Motor neuron (in vitro differentiated cells): ENCODE measurements at places on chromosomes 2 and 18. TPM values are rescaled to one million over a fixed set of nuclear protein-coding genes. Genes with fewer than 3 reads are reported as not detected.

DNER gene
- total RNA-seq = 59.3 and 61.5 TPM in 2 replicates

DUSP19 gene
- total RNA-seq = 3.1 and 3.2 TPM in 2 replicates

OTOS gene
- total RNA-seq = not detected in 2 replicates

FLACC1 gene
- 1.3 and 1.8 TPM in 2 replicates for total RNA-seq

FBXO48 gene
- 0.70 and 0.71 TPM in 2 replicates for total RNA-seq

IL1B gene
- 1.2 TPM in 1 of 2 replicates, not detected in the other for total RNA-seq

ST8SIA3 gene
- 29.8 and 32.2 TPM in 2 replicates for total RNA-seq

CNGA3 gene
- total RNA-seq = 2.0 and 2.3 TPM in 2 replicates

CD207 gene
- 0.14 and 0.25 TPM in 2 replicates for total RNA-seq

KLHL14 gene
- total RNA-seq = 0.29 and 0.30 TPM in 2 replicates

C2orf15 gene
- total RNA-seq = 4.4 and 4.8 TPM in 2 replicates

RNPEPL1 gene
- 3.4 and 5.4 TPM in 2 replicates for total RNA-seq

TXNL1 gene
- total RNA-seq = 58.6 and 58.9 TPM in 2 replicates

ARID5A gene
- total RNA-seq = 2.3 and 2.7 TPM in 2 replicates

TP53I3 gene
- total RNA-seq = 7.7 and 10.1 TPM in 2 replicates

CXXC1 gene
- total RNA-seq = 59.2 and 69.3 TPM in 2 replicates

KCNJ3 gene
- total RNA-seq = 1.0 and 1.2 TPM in 2 replicates

TDRD15 gene
- 0.04 and 0.08 TPM in 2 replicates for total RNA-seq

EN1 gene
- 0.97 and 1.1 TPM in 2 replicates for total RNA-seq

PLCD4 gene
- 12.1 and 13.7 TPM in 2 replicates for total RNA-seq

PTPRM gene
- 58.0 and 66.9 TPM in 2 replicates for total RNA-seq

ACMSD gene
- total RNA-seq = 0.65 TPM in 1 of 2 replicates, not detected in the other

CMPK2 gene
- total RNA-seq = 6.7 and 7.1 TPM in 2 replicates

IL1F10 gene
- 0.24 TPM in 1 of 2 replicates, not detected in the other for total RNA-seq

PAIP2B gene
- 1.7 and 2.1 TPM in 2 replicates for total RNA-seq

ASB18 gene
- 0.47 and 1.1 TPM in 2 replicates for total RNA-seq

M1AP gene
- not detected in 2 replicates for total RNA-seq

SOX11 gene
- total RNA-seq = 119 and 130 TPM in 2 replicates

OSR1 gene
- total RNA-seq = 0.36 and 0.58 TPM in 2 replicates

RGPD4 gene
- total RNA-seq = 0.09 and 0.17 TPM in 2 replicates

FOSL2 gene
- 1.3 and 1.7 TPM in 2 replicates for total RNA-seq

HOXD13 gene
- total RNA-seq = 0.05 and 0.13 TPM in 2 replicates

CABYR gene
- total RNA-seq = 4.2 and 6.5 TPM in 2 replicates

IRS1 gene
- 7.2 and 7.8 TPM in 2 replicates for total RNA-seq

NOSTRIN gene
- total RNA-seq = 0.11 and 0.44 TPM in 2 replicates

PPP4R3B gene
- 52.2 and 54.8 TPM in 2 replicates for total RNA-seq

DOK6 gene
- 2.4 and 6.5 TPM in 2 replicates for total RNA-seq

PUM2 gene
- total RNA-seq = 47.5 and 77.0 TPM in 2 replicates

OXER1 gene
- total RNA-seq = 1.3 and 2.7 TPM in 2 replicates

HOXD9 gene
- 3.0 and 4.0 TPM in 2 replicates for total RNA-seq

GRB14 gene
- total RNA-seq = 0.66 and 2.3 TPM in 2 replicates

TEKT4 gene
- total RNA-seq = 0.35 TPM in 1 of 2 replicates, not detected in the other

PKDCC gene
- 22.6 and 25.6 TPM in 2 replicates for total RNA-seq

FAM136A gene
- 53.0 and 53.8 TPM in 2 replicates for total RNA-seq

PRSS56 gene
- 1.7 TPM in 1 of 2 replicates, not detected in the other for total RNA-seq

FBXO41 gene
- total RNA-seq = 6.4 and 6.9 TPM in 2 replicates

NCKAP5 gene
- 6.1 and 6.6 TPM in 2 replicates for total RNA-seq

FEV gene
- total RNA-seq = 0.08 TPM in 1 of 2 replicates, not detected in the other

SCYGR4 gene
- total RNA-seq = not detected in 2 replicates

ANO7 gene
- 2.3 and 3.1 TPM in 2 replicates for total RNA-seq

GNLY gene
- total RNA-seq = 0.56 TPM in 1 of 2 replicates, not detected in the other

NT5C1B gene
- 0.29 TPM in 1 of 2 replicates, not detected in the other for total RNA-seq

FAM124B gene
- 0.65 and 0.97 TPM in 2 replicates for total RNA-seq

MC4R gene
- 0.33 and 0.56 TPM in 2 replicates for total RNA-seq

FOXI3 gene
- total RNA-seq = 0.15 and 0.19 TPM in 2 replicates

SLC40A1 gene
- total RNA-seq = 27.6 and 30.0 TPM in 2 replicates

SERPINB11 gene
- 0.42 TPM in 1 of 2 replicates, not detected in the other for total RNA-seq
